Left lobe of liver (tissue), 2 donors: ENCODE measurements at places on chromosomes 2 and 18. TPM values are rescaled to one million over a fixed set of nuclear protein-coding genes. Genes with fewer than 3 reads are reported as not detected.

PRSS56 gene
- not detected for total RNA-seq

CWC22 gene
- 4.6 TPM for total RNA-seq

SERPINB4 gene
- not detected for total RNA-seq

HOXD11 gene
- not detected for total RNA-seq

PSMA8 gene
- not detected for total RNA-seq

CRYBA2 gene
- not detected for total RNA-seq

IL37 gene
- total RNA-seq, result not detected

TEX261 gene
- 36.4 TPM for total RNA-seq

GALNT13 gene
- total RNA-seq, result not detected

DQX1 gene
- total RNA-seq, result 0.23 TPM

HTR2B gene
- 0.35 TPM for total RNA-seq

PXDN gene
- total RNA-seq, result 9.4 TPM
